ENCODE measurements at places on chromosomes 3 and 15.

DNA sequence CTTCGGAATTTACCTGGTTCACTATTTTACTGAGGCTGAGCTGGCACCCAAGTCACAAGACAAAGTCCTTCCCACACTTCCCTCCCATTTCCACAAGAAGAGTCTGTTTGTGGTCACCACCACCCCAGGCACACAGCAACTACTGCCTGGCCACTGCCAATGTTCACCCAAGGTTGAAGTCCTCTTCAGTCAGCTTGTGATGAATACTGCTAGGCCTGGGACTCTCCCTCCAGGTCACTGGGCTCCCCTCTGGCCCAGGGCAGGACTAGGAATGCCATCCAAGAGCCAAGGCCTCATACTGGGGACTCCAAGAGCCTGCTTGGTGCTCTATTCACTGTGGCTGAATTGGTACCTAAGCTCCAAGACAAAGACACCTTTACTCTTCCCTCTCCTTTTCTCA lies 30.4 kb upstream of the COLQ start:
- no peak for DNase-seq

DNA sequence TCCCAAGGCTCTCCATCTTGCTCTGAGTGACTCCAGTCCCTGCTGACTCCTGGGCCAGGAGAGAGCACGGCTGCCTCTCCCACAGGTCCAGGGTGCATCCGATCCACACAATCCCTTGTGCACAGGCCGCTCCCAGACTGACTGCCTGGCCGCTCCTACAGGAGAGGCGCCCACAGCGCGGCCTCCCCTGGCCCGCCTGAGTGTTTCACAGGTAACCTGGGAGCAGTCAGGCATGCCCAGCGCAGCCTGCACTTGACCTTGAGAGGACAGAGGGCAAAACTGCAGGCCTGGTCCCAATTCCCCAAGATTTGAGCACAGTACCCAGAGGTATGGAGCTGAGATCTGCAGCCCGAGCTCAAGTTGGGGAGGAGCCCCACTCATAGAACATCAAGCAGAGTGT lies 490.2 kb downstream of the CNTN6 start:
- no peak for DNase-seq

- DNase-seq, result no peak
Measured at GRCh38 chr15:41105348-41106334, 10.4 kb downstream of the INO80 start.

- no peak for DNase-seq
Measured at GRCh38 chr3:64987726-64988125, 299.9 kb upstream of the ADAMTS9 start.

GRCh38 chr3:188764609-188765008 lies 407.2 kb upstream of the TPRG1 start:
- DNase-seq, result no peak
